ENCODE measurements at places on chromosomes 5 and 9. TPM values are rescaled to one million over a fixed set of nuclear protein-coding genes. Genes with fewer than 3 reads are reported as not detected.

The SLCO6A1 gene
- total RNA-seq = not detected

The SSBP2 gene
- total RNA-seq = 25.9 TPM

The HACD4 gene
- 4.4 TPM for total RNA-seq

The EGFLAM gene
- total RNA-seq = 1.2 TPM

The SLC6A3 gene
- not detected for total RNA-seq

The KLF4 gene
- total RNA-seq = 8.7 TPM

The SLC27A6 gene
- total RNA-seq = 0.17 TPM

The RGS7BP gene
- total RNA-seq = not detected

The CDX1 gene
- not detected for total RNA-seq

The RUFY1 gene
- total RNA-seq = 20.2 TPM

The STC2 gene
- 86.2 TPM for total RNA-seq

The MCC gene
- total RNA-seq = 8.2 TPM

The C9orf153 gene
- total RNA-seq = not detected

The BRINP1 gene
- not detected for total RNA-seq

The EIF4E1B gene
- total RNA-seq = not detected

The FCN1 gene
- not detected for total RNA-seq

The TAS2R1 gene
- not detected for total RNA-seq

The HMCN2 gene
- not detected for total RNA-seq

The OSMR gene
- 19.9 TPM for total RNA-seq

The RASEF gene
- total RNA-seq = not detected

The ZBTB26 gene
- 2.5 TPM for total RNA-seq

The ARSI gene
- total RNA-seq = 11.8 TPM

The TLE1 gene
- 35.1 TPM for total RNA-seq

The INSL4 gene
- total RNA-seq = not detected

The TAF11L10 gene
- not detected for total RNA-seq

The SLC46A2 gene
- not detected for total RNA-seq

The FGF1 gene
- 2.2 TPM for total RNA-seq

The PCDHGA4 gene
- total RNA-seq = 1.0 TPM

The SCGB3A1 gene
- not detected for total RNA-seq

The PCDHA9 gene
- total RNA-seq = not detected

The TRPM3 gene
- total RNA-seq = not detected

The FIBCD1 gene
- total RNA-seq = 7.9 TPM

The DPYSL3 gene
- total RNA-seq = 62.7 TPM

The MZB1 gene
- total RNA-seq = not detected

The SPATA31D4 gene
- not detected for total RNA-seq

The BNC2 gene
- 23.9 TPM for total RNA-seq

The BARHL1 gene
- not detected for total RNA-seq

The LHX6 gene
- total RNA-seq = not detected

The FOXD4 gene
- 0.34 TPM for total RNA-seq

The GDA gene
- total RNA-seq = under 0.01 TPM

The PCDHGC3 gene
- 39.3 TPM for total RNA-seq

The SLC4A9 gene
- total RNA-seq = not detected

The PCDHB2 gene
- total RNA-seq = 0.45 TPM

The IL33 gene
- 0.15 TPM for total RNA-seq

The SHOC1 gene
- total RNA-seq = under 0.01 TPM

The FOXD4L4 gene
- total RNA-seq = not detected

The SNCB gene
- not detected for total RNA-seq

The PCDHB9 gene
- not detected for total RNA-seq

The GRIA1 gene
- total RNA-seq = 1.5 TPM

The IL3 gene
- not detected for total RNA-seq

Data from bronchus fibroblast of lung (primary cell).